ENCODE measurements at places on chromosomes 13 and 19.

DNA sequence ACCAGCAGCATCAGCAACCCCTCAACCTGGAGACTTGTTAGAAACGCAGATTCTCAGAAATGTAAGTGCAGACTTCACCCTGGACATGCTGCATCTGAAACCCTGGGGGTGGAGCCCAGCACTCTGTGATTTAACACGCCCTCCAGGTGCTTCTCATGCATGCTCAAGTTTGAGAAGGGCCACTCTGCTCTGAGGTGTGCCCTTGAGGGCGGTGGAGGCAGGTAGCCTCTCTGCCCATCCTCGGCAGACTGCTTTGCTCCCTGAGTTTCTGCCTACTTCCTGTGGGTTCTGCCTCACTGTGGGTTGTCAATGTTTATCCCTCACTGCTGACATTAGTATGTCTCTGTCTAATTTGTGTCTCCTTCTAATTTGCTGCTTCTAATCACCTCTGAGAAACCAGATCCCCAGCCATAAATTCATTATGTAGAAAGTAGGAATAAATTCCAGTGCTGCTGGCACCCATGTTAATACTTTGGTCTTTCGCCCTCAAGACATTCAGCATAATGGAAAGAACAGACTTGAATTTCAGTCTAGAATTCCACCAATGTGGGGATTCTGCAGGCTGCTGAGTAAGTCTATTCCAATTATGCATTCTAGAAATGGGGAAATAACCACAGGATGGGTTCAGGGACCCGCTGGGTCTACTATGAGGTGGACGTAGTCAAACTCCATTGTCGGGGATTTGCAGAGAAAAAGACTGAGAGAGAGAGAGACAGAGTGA lies 51.3 kb upstream of the CYSLTR2 start:
- DNase-seq, result no peak

DNA sequence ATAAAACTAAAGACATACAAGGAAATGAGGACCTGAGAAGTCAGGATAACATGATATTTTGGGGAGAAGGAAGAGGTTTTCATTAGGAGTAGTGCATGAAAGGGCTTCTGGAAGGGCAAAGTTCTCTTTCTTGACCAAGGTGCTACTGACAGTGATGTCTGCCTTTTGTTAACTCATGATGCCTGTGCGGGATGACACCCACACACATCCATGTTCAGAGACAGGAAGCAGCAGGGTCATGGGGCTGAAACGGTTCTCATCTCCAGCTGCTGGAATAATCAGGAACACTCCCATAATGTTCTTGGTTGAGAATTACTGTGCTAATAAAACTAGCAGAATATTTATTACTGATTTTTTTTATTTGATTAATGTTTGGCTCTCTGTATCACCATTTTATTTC lies 29.1 kb downstream of the KCNC3 start:
- DNase-seq, result no peak

DNA sequence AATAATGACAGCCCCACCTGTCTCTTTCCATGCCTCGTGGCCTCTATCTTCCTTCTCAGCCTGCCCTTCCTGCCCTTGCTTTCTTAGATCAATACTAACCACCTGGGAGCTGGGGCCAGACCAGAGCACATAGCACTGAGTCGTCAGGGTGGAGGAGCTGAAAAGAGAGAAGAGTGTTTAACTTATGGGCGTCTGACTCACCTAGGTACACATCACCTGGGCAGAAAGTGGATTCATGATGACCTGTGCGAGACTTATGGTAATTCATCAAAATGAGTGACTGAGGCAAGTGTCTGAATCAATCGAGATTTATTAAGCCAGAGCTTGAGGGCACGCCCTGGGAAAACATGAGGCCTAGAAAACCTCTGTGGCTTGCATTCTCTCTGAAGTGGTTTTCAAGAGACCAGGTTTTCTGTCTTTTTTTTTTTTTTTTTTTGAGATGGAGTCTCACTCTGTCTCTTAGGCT lies 19.2 kb downstream of the CEACAM6 start:
- DNase-seq, result no peak

DNA sequence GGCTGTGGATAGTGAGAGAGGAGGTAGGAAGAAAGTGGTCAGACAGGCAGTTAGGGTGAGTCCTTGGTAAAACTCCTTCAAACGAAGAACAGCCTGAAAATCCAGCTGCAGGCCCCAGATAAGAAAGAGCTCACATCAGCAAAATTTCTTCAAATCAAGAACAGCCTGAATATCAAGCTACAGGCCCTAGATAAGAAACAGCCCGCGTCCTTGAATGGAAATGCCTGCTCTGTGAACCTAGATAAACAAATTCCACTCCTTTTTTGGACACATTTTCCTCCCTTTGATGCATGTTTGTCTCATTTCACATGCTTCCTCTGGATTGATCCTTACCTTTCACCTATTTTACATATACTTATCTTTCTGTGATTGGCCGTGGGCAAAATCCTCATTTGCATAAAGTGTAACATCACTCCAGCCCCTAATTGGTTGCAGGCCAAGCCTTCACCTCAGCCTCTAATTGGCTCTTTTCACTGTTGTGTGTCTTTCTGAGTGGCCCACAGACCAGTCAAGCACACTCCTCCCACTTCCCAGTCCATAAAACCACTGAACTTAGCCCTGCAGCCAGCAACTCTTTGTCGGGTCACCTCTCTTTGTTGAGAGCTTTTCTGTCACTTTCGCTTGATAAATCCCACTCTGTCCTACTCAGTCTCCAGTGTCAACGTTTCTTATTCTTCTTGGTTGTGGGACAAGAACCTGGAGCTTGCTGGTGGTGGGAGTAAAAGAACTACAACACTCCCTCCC lies 6.0 kb upstream of the SULT2A1 start:
- DNase-seq, result no peak

DNA sequence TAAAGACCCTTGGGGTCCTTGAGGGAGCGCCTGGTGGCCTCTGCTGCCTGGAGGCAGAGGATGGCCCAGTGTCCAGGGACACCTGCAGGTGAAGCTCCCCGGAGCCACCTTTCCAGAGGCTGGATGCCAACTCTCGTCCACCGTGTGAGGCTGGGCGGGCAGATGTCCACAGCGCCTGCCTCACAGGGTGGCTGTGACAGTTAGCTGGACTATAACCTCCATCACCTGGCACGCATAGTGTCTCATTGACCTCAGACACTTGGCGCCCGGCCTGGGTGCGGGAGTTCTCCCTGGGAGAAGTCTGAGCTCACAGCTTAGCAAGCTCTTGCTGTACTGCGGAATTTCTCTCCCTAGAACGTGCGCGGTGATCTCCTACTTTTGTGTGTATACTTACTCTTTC lies 9.8 kb downstream of the BICRA start:
- DNase-seq, result no peak

GRCh38 chr13:48296528-48296927 lies 7.0 kb upstream of the RB1 start:
- DNase-seq, result no peak
